Stimulated activated CD4-positive, alpha-beta T cell treated with anti-CD3 and anti-CD28 coated beads, Interleukin-2, amount 100 ng/mL, for 24 hours (primary cell): ENCODE measurements at places on chromosomes 2 and 18.
A peak's percentile ranks its signal among the peaks of the same experiment; 100 is the strongest.

DNA sequence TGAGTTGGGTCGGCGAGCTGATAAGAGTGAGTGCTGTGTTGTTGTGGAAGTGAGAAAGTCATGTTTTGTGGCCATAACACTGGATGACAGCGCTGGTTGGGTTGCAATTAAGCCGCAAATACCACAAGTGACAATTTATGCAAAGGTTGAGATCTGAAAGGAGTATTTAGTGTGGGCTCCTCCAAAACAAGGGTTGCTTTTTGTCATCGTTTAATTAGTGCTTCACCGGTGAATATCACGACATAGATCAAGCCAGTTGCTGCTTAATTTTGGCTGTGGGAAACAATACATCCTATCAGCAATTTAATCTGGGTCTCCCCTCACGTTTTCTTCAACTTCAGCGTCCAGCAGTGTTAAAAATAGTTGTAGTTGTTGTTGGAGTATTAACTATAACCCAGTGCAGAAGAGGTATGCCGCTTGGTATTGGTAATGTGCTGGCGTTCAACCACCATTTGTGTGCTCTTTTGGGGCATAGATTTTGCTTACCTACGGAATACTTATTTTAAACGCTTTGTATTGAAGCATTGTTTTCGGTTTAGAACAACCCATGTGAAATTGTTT is 662 bp downstream of the ACVR2A start:
- DNase-seq, result peak; percentile 60

DNA sequence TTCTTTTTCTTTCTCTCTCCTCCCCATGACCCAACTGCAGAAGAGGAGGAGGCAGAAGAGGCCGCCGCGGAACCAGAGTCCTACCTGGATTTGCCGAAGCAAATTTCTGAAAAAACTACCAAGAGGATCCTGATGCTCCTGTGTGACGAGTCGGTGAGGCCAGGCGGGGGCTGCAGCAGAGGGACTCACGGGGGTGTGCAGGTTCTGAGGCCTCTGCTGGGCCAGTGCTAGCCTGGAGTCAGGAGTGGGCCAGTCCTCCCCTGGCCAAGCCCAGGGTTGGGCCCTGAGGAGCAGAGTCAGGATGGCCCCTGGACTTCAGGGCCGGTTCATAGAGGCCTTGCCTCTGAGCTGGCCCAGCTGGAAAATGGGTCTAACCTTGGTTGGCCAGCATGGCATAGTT is 29.3 kb downstream of the OTOF start:
- DNase-seq, result no peak

DNA sequence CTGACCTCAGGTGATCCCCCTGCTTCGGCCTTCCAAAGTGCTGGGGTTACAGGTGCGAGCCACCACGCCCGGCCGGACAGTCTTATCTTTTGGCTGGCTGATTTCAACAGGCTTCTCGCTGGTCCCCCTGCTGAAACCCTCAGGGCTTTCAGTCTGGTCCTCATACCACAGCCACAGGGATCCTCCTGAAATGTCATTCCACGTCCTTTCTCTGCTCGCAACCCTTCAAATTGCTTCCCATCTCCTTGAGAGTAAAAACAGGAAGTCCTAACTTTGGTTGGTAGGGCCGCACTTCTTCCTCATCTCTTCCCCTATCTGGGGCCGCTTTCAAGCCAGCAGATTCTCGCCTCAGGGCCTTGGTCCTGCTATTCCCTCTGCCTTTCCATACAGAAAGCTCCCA is 1.4 kb upstream of the CAB39 start:
- no peak for DNase-seq

DNA sequence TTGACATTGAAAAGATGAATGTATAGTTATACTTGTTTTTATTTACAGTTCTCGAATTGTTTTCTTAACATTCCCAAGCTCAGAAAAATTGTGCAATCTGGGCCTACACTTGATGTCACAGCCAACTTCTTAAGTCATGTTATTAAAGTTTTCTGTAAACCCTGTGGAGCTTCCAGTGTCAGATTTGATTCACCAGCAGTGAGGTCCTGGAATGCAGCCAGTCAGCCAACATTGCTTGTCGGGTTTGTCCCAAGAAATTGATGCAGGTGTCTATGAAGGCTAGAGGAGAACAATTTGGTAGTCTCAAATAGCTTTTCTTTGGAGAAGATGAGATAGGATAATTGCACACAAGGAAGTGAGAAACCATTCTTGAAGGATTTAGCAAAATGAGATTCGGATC is 732.2 kb downstream of the DPP10 start:
- DNase-seq, result no peak

DNA sequence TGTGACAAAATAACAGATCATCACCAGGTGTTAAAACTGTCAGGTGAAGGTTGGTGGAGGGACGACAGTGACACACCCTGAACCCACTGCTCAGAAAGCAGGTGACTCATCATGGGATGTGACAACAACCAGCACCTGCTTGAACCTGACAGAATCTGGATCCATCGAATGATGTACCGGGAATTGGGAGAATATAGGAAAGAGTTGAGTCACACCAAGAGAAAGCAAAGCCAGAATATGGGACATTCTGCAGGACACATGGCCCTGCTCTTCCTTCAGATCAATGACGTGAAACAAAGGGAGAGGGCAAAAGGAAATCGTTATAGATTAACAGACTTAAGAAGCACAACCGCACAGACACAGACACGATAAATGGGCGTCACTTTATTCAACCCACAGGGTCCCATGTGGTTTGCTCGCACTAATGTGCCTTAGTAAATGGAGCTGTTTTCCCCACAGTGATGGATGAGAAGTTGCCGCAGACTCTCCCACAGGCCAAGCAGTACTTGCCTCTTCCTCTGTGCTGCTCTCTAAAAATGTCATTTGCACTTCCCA is 100.1 kb downstream of the CRACDL start:
- DNase-seq, result no peak

GRCh38 chr18:44895176-44895798 is 214.6 kb downstream of the SETBP1 start:
- DNase-seq, result peak; percentile 35

DNA sequence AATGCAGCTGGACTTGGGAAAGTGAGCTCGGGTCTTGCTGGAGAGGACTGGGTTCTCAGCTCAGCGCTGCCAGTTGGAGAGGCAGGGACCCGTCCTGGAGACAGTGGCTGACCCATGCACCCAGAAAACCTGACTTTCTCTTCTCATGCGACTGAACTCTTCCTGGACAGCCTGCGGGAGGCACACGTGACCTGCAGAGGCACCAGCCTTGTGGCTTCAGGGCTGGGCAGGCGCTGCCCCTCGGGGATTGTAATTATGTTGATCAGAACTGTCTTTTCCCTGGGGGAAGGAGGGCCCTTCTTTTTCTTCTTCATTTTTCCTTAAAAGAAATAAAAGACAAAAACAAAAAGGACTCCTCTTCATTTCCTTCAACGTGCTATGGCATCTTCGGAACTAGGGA is 198.1 kb downstream of the VAPA start:
- DNase-seq, result no peak

DNA sequence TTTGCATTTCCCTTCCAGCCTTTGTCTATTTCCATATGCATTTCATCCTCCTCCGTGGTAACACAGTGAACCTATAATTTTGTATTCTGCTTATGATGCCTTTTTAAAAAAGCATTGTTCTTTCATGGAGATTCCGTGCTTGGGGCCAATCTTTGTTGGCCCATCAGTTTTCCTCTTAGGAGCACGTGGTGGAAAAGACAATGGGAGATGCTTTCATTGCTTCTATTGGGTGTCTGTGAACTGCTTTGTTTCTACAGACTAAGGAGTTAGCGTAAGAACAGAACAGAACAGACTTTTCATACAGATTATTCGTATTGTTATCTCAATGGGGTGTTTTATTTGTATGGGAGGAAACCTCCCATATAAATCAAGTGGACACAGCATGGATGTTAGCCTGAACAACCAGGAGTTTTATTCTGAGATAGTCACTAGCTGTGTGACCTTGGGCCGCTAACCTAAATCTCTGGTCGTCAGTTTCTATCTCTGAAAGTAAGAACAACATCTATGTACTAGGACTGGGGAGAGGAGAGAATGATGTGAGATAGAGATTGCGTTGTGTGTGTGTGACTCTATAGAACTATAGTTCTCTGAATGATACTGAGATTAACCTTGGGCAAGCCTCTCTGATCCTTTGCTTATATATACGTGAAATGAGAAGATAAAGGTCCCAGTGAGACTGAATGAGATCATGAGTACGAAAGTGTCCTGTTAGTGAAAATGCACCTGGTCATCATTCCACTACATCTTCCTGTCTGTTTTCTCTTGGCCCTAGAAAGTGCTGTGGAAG is 22.9 kb upstream of the YWHAQ start:
- DNase-seq, result no peak

- DNase-seq, result no peak
Measured at GRCh38 chr2:240183006-240183874, 42.8 kb upstream of the OTOS start.

GRCh38 chr18:731185-731584 is 18.8 kb upstream of the ENOSF1 start:
- no peak for DNase-seq

- DNase-seq, result no peak
Measured at GRCh38 chr2:227177592-227178336, 13.3 kb downstream of the COL4A3 start.

GRCh38 chr2:7609974-7610373 is 692.8 kb downstream of the RNF144A start:
- no peak for DNase-seq

DNA sequence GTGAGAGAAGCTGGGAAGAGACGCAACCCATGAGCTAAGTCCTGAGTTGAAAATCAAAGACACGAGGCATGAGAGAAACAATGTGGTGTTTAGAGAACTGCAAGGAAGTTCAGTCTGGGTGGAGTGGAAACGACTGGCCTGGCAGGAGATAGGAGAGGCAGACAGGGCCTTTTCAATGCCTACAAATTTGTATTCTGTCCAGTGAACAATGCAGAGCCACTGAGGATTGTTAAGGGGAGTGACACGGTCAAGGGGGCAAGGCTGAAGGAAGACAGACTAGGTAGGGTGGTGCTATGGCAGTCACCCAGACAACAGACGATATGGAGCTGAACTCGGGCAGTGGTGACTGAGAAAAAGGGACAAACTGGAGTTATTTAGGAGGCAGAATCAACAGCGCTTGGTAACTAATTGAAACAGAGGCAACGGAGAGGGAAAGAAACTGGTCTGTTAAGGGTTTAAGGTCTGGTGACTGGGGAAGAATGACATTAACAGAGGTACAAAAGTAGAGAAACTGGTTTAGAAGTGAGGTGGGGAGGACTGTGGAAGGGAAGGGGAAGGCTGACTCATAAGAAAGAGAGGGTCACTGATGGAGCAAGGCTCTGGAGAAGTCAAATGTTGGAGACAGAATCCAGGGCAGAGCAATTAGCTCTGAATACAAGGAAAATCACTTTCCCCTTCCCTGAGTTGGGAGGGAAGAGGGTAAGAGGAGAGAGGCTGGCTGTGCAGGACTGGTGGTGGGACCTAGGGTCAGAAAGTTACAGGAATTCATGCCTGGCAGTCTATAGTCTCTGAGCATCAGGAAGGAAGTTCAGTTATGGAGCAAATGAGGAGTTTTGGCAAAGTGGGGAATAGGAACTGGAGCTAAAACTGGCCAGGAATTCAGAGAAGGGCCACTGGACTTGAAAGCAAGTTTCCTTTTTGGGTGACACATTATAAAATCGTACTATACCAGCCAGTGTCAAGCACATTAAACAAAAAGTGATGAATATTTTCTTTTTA is 63.4 kb upstream of the CHRNA1 start:
- DNase-seq, result no peak

GRCh38 chr18:12336887-12337286 is 28.8 kb downstream of the TUBB6 start:
- DNase-seq, result no peak

DNA sequence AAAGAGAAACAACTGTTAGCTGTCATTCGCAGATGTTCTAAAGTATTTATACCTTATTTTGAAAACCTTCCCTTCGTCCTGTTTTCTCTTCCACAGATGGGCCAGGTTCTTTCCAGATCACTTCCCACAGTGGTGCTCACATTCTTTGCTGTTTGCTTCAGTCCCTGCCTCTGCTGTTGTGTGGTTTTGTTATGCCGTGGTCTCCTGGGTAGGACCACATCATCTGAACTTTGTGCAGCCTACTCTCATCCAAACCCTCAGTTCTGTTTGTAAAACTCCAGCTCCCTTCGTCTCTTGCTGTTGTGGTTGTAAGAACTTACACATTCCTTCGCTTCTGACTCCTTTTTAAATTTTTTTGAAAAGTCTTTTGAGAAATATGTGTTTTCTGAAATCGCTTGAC is 38.1 kb downstream of the ZNF236 start:
- DNase-seq, result no peak

DNA sequence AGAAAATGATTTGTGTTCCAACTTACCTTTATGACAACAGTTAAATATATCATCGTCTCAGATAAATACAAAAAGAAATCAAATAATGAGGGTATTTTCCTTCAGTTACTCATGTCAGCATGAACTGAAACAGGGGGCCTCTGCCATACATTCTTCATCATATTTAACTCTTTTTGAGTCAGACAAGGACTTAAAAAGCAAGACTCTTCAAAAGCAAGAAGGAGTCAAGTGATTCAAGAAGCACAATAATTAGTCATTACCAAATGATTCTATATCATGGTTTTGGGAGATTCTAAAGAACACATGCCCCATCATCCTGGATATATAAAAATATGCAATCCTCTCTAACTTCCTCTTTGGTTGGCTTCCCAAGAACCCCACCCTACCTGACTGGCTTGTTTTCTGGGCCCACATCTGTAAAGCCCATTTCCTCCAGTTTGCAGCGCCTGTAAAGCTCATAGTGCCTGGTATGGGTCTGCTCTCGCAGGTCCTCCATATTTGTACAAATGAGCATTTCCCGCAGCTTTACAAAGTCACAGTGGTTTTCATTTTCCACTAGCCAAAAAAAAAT is 49.7 kb downstream of the SEPTIN10 start:
- no peak for DNase-seq

DNA sequence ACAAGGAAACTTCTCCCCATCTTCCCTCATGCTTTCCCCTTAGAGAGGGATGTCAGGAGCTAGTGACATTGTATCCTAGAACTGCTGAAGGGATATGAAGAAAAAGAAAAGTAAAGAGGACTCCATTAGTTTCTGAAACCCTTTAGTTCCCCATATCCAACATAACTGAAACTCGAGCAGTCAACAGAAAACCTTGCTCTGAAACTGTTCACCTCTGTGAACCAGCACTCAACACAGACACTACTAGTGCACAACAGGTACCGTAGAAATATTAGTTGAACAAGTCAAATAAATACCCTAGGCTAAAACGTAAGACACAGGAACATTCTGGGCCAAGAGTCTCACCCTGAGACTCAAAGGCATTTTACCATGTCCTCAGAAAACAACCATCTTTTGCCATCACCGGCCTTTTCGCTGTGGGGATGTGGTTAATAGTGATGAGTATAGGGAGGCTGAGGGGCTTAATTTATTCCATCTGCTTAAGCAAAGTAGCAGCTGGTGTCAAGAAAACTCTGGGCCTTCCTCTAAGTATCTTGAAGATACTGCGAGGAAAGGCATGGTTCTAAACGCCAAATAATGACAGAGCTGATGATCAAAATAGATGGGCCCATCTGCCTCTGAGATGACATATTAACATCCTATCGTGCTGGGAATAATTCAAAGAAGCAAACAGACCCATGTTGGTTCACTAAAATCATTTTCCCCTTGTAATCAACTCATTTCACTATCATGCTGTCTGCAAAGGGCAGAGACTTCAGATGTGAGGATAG is 156.8 kb downstream of the STK39 start:
- DNase-seq, result no peak

GRCh38 chr18:13629841-13630715 is 96.3 kb downstream of the FAM210A start:
- peak; percentile 50 for DNase-seq

GRCh38 chr2:11520092-11520693 is 13.7 kb upstream of the GREB1 start:
- DNase-seq, result no peak
